CD4-positive, alpha-beta T cell treated with Interferon alpha-2 for 1 hour (primary cell): ENCODE measurements at places on chromosomes 3 and 15.

DNA sequence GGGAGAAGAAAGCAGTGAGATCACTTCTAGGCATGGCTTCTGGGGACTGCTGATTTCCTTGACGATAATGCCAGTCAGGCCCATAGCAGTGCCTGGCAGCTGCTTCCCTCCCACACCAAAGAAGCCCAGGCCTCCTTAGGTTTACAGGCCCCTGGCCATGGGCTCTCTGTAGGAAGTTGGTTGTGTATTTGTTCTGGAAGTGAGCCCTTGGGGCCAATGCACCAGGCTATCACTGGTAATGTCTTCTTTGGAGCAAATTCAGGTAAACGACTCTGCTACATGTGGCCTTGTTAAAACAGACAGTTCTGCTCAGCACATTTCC is 89.3 kb downstream of the CCNL1 start:
- no peak for DNase-seq

- DNase-seq, result no peak
Observed at GRCh38 chr3:87191641-87192040, 35.5 kb upstream of the CHMP2B start.

DNA sequence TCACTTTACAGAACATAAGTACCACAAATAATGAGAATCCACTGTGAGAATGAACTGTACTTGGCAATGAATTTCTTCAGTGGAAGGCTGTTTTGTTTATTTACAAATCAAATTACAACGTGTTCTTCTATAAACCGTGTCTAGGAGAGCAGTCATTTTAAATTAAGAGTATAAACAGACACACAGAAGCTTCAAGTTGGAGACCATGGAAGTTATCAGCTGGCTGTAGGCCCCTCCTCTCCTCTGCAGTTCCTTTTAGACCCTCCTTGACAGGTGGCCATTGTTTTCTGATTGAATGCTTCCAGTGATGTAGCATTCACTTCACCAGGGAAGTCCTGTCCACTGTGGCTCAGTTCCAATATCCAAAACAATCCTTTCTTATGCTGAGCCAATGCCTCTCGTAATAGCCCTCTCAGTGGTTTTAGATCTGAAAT is 7.3 kb upstream of the MAPK6 start:
- DNase-seq, result no peak

DNA sequence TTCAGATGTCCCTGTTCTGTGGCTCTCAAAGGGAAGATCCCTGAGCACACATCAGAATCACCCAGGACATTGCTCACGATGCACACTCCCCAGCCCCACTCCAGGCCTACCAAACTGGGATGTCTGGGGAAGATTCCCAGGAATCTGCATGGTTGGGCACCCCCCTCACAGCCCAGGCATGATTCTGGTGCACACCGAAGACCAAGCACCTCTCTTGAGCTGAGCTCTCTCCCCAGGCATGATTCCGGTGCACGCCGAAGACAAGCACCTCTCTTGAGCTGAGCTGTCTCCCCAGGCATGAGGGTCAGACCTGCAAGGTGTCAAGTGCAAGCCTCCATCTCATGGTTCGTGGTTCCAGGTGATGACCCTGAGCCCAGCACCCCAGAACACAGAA is 112.2 kb upstream of the MEF2A start:
- DNase-seq, result no peak

DNA sequence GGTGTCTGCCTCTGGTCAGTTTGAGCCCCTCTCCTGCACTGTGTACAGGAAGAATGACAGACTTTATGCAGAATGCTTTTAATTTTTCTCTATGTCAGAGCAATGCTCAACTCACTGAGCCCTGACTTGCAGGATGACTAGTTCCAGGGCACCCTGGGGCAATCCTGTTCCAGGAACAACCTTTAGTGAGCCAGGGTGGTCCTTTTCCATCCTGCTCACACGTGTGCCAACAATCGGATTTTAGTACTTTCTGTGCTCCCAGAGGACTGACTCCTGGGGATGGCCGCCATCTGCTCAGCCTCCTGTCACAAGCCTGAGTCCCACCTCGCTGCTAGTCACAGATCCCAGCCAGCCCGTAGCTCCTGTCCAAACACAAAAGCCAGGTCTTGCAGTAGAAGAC is 48.2 kb upstream of the ALDH1A3 start:
- DNase-seq, result no peak

- DNase-seq, result no peak
Observed at GRCh38 chr3:46501702-46502101, 3.9 kb downstream of the RTP3 start.

- DNase-seq, result no peak
Observed at GRCh38 chr3:14148041-14148985, 23.5 kb downstream of the TMEM43 start.

DNA sequence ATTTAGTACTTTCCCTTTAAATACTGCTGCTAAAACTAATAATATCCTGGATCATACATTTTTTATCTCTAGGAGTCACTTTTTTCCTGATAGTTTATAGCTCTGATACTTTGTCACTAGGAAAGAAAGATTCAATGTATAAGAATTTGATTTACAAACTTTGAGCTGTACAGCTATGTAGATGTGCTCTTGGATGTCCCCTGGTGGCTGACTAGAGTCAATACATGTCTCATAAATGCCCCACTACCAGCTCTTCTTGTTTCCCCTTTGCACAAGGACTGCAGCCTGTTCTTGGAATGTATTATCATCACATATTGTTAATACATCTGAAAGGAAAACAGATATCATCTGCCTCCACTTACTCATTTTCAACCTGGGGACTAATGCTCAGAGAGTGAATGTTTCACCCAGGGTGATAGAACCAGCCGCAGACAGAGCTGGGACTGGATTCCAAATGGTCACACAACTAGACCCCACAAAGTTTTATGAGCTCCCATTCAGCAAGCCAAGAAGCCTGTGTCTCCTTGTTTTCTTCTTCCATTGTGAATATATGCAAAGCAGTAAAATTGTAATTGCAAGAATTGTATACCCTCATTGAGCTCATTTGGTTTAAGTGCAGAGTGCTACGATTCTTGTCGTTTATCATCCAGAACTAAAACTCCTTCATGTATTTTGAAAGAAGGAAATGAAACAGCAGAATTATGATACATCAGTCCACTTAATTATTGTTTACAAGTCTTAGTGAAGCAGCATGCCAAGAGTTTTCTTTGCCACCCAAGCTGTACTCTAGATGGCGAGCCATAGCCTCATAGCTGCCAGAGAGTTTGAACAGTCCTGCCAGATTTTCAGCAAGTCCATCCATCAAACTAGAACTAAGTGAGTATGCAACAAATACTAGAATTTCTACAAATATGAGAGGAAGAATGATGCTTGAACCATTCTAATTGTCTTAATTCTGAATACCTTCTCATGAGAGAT is 261.6 kb upstream of the LMCD1 start:
- peak; percentile 2 for DNase-seq

GRCh38 chr3:119894195-119894594 is 112.3 kb downstream of the NR1I2 start:
- no peak for DNase-seq
